Activated naive CD4-positive, alpha-beta T cell treated with anti-CD3 and anti-CD28 coated beads, Interleukin-2, amount 50 U/mL, for 16 hours (primary cell): ENCODE measurements at places on chromosomes 3 and 15.
A peak's percentile ranks its signal among the peaks of the same experiment; 100 is the strongest.

- DNase-seq, result no peak
Observed at GRCh38 chr3:170330366-170330765, 27.1 kb upstream of the SKIL start.

- DNase-seq, result peak; percentile 18
Observed at GRCh38 chr3:157089455-157090221, 70.3 kb downstream of the CCNL1 start.

GRCh38 chr3:138474163-138474562 lies 39.7 kb downstream of the ESYT3 start:
- DNase-seq, result no peak

DNA sequence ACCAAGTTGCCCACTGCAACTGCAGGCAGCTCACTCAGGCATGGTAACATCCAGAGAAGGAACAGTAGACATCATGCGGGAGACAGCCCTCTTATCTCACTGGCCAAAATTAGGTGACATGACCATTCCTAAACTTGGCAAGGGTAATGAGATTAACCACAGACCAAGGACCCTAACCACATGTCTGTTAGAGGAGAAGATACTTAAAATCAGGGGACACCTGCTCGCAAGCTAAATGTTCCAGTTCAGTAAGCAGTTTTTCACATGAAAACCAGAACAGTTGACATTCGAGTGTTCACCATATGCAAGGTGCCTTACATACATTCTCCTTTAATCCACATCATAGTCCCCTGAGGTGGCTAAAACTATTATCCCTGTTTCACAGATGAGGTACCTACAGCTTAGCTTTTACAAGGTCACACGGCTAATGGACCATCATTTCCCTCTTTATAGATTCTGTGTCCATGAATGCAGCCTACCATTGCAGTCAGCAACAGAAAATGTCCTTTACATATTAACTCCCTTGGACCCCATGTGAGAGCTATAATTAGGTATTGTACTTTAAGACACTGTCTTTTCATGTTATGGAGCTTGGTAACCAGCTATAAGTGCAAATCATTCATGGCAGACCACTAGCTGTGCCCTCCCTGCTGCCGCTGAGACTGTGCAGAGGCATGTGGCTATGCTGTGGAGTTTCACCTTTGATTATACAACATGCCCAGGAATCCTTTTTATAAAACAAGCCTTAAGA lies 154.1 kb downstream of the LIPC start:
- DNase-seq, result no peak

- no peak for DNase-seq
Observed at GRCh38 chr15:60936186-60936585, 292.9 kb downstream of the RORA start.

DNA sequence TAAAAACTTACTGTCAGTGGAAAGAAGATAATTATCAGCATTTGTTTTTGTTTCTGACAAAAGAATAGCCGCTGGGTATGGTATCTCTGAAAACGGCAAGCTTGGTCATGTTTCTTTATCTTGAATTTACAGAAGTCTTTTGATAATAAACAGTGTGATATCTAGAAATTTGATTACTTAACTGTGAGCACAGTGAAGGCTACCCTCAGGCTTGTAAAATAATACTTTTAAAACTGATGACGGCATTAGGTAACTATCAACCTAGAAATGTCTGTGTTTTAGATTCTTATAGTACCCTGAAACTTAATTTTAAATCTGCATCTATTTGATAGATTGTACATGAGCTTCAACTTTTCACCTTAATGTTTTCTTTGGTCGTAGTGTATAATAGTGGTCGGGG lies 43.4 kb downstream of the NSUN3 start:
- no peak for DNase-seq

GRCh38 chr3:185940951-185941350 lies 3.1 kb upstream of the TRA2B start:
- no peak for DNase-seq
